Suprapubic skin (tissue), 4 donors: ENCODE measurements at places on chromosomes 2 and 18.

- no peak for DNase-seq
Observed at GRCh38 chr2:41042343-41042742, 590.5 kb upstream of the SLC8A1 start.

GRCh38 chr2:186641132-186641806 is 51.4 kb downstream of the ITGAV start:
- DNase-seq: no peak

DNA sequence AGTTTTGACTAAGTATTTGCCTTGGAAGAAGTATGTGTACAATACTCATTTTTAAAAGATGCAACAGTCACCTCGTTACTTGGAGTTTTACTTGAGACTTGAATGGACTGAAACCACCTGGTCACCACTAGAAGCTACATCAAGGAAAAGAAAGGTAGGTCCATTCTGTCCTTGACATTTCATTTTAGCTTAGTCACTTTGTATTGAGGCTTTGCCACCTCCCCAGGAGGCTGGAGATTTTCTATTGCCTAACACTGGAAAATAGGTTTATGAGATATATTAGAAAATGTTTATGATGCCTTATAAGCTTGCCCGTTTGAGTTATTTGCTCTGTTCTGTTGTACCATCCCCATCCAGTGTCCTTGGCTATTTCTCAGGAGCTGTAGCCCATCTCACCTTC is 107.9 kb upstream of the ETAA1 start:
- no peak for DNase-seq

DNA sequence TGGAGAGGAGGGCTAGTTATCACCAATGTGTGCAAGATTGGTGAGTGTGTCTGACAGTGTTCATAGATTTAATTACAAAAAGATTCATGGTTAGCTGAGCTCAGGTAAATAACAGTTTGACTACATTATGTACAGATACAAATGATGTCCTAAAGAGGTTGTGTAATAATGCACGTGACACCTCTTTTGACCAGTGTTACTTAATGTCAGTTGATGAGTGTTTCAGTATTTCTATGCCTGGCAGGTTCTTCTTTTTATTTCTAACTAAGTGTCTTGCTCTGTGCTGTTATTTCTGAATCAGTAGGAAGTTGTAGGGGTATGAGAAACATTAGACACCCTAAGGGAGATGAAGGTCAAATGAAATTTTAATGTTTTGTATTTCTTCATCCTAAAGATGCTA is 7.9 kb upstream of the INHBB start:
- no peak for DNase-seq

GRCh38 chr2:26670931-26671460 is 21.5 kb upstream of the KCNK3 start:
- DNase-seq: no peak
